ENCODE measurements at places on chromosomes 13 and 19.

GRCh38 chr19:15244808-15245207 lies 12.6 kb upstream of the EPHX3 start:
- DNase-seq, result no peak

- no peak for DNase-seq
These were observed 41.1 kb upstream of the MRI1 start for GRCh38 chr19:13723206-13723605.

GRCh38 chr13:108190897-108191296 lies 24.4 kb downstream of the LIG4 start:
- DNase-seq, result no peak

GRCh38 chr19:2044709-2045500 lies 6.1 kb downstream of the MKNK2 start:
- no peak for DNase-seq

- no peak for DNase-seq
These were observed 15.9 kb upstream of the RANBP3 start for GRCh38 chr19:5993648-5994358.

DNA sequence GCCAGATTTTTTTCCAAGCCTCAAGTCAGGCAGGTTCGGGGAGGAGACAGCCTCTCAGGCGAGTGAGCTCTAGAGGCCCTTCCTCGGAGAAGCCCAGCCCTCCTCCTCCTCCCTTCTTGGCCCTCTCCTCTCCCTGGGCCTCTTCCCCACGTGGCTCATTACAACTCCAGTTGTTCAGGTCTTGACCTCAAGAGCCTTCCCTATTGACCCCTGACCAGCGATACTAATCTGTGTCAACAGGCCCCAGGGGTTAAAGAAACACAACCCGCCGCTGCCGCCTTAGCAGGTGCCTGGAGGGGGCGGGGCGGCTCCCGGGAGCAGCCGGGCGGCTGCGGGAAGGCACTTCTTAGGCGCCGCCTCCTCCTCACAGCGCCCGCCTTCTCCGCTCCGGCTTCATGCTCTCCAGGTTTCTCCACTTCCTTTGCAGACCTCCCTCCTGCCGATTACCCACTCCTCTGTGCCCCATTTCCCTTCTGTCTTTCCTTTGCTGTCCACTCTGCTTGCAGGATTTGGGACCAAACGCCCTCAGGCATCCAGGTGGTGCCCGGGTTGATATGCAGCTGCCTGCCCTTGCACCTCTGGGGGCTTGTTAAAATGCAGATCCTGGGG lies 51.0 kb downstream of the LYL1 start:
- DNase-seq, result no peak

GRCh38 chr19:45069056-45069455 lies 7.2 kb downstream of the ZNF296 start:
- no peak for DNase-seq

- DNase-seq, result no peak
These were observed 17.9 kb downstream of the ALG5 start for GRCh38 chr13:36981156-36981743.

All from stimulated activated naive CD8-positive, alpha-beta T cell treated with anti-CD3 and anti-CD28 coated beads, Interleukin-15, amount 100 ng/mL, for 72 hours (primary cell).